ENCODE measurements at places on chromosomes 4 and X.

- H3K27ac ChIP-seq, result no peak overlapping the region
- H3K27me3 ChIP-seq, result no peaks in the 10 kb centered on the region
- no peak for DNase-seq
- no peak overlapping the region for H3K4me3 ChIP-seq
- H3K4me1 ChIP-seq, result no peaks in the 10 kb centered on the region
Observed at GRCh38 chrX:25204182-25204581, 188.4 kb upstream of the ARX start.

- no peak overlapping the region for H3K4me3 ChIP-seq
- H3K27me3 ChIP-seq, result no peaks in the 10 kb centered on the region
- no peak overlapping the region for H3K27ac ChIP-seq
- H3K4me1 ChIP-seq, result no peaks in the 10 kb centered on the region
Observed at GRCh38 chrX:25083661-25084060, 67.9 kb upstream of the ARX start.

GRCh38 chr4:90127706-90128345 lies 632 bp downstream of the CCSER1 start:
- H3K4me1 ChIP-seq, result no peaks in the 10 kb centered on the region
- H3K4me3 ChIP-seq, result peak overlapping the region; percentile 59
- no peaks in the 10 kb centered on the region for H3K27me3 ChIP-seq
- no peaks in the 10 kb centered on the region for H3K36me3 ChIP-seq
- H3K27ac ChIP-seq, result peak overlapping the region; percentile 73
- no peak for DNase-seq

DNA sequence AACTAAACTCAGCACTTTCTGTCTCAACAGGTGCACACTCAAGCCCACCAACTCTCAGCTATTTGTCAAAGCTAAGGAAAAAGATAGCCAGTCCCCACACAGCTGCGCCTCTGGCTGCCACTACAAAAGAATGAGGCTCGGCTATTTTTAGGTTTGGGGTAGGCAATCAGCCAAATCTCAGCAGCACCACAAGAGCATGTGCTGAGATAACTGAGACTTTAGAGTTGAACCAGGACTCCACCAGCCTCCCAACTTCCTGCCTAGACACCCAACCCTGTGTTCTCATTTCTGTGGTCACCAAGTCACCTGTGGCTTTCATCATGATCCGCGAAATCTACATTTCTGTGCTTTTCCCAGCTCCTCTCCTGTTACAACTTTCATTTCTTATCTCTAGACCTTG lies 28.0 kb downstream of the DMD start:
- no peak for DNase-seq
- H3K27me3 ChIP-seq, result no peaks in the 10 kb centered on the region
- no peak overlapping the region for H3K4me3 ChIP-seq
- no peaks in the 10 kb centered on the region for H3K4me1 ChIP-seq

DNA sequence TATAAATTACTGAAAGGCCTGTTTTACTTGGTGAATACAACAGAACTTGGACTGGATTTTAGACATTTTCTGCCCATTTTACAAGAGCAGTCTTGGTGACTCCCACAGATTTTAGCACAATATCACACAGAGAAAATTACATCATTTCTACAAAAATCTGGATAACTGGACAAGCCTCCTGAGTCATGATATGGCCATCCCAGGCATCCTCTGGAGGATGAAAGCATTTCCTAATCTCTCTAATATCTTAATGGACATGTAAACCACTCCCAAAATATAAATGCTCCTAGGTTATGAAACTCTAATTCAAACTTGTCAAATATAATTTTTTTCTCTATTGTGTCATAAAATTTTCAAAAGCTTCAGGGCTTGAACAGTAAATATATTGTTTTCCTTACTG lies 1170.8 kb upstream of the PCDH7 start:
- H3K4me1 ChIP-seq, result no peaks in the 10 kb centered on the region
- H3K4me3 ChIP-seq, result no peak overlapping the region
- no peaks in the 10 kb centered on the region for H3K27me3 ChIP-seq
- H3K27ac ChIP-seq, result no peak overlapping the region

All from esophagus squamous epithelium (tissue), 5 donors.